ENCODE measurements at places on chromosomes 11 and 22.
A peak's percentile ranks its signal among the peaks of the same experiment; 100 is the strongest.

DNA sequence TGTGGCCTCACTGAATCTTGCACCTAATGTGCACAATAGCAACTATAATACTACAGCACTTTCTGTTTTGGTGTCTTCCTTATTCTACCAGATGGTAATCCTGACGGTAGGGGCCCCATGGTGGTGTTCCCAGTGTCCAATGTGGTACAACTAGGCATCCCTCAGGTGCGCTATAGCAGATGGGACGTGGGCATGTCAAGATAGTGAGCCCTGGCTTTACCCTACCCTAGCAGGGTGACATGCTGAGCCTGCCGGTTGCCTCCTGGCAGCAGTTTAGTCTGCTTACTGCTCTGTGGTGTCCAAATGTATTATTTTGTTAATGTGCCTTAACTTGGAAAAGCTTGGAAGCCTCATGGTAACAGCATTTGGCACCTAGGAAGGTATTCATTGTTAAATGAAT, 19.2 kb downstream of the ACO2 start:
- DNase-seq = no peak

GRCh38 chr11:61332797-61333549, at the start of the genes DDB1 and TKFC:
TSS of gene DDB1 (minus strand) at chr11:61333105. CDS start at chr11:61332968, 137 bp downstream.
TSS of gene TKFC (plus strand) at chr11:61333228. CDS start at chr11:61334729, 1,501 bp downstream.
- DNase-seq = peak; percentile 89

DNA sequence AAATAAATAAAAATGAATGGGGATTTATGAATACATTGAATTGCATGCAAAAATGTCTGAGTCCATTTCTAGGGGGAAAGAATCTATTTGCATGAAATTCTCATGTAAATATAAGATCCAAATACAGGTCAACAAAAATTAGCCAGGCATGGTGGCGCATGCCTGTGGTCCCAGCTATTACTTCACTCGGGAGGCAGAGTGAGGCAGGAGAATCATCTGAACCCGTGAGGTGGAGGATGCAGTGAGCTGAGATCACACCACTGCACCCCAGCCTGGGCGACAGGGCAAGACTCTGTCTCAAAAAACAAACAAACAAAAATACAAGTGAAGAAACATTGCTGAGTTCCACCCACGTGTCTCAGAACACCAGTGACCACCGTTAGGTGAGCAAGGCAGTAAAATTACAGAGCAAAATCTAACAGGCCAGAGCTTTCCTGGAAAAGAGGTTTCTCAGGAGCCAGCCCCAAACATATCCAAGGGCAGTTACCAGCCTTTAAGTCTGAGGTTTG, 17.3 kb downstream of the PACSIN2 start:
- peak; percentile 52 for DNase-seq

DNA sequence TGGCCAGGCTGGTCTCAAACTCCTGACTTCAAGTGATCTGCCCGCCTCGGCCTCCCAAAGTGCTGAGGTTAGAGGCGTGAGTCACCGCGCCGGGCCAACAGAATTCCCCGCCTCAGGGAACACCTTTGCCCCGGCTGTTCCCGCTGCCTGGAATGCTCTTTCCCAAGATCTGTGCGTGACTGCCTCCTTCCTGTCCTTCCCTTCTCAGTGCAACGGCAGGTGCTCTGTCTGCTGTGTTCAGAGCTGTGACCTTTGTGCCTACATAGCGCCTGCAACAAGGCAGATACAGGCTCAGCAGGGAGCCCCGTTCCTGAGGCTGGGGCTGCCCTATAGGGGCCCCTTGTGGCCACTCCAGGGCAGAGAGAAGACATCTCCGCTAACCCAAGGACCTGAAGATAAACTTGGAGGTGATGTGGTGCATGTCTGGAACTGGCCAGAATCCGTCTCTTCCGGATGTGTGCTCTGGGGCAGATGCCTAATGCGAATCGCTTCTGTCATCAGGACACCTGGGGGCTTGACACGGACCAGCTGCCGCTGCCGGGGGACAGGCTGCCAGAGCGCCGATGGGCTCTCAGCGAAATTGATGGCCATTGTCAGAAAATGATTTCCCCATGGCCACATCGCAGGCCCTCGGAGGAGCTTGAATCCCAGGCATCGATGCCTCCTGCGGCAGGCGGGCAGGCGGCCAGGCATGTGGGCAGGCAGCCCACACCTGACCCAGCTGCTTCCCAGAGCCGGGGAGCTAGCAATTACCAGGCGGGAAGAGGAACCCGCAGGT, 43.5 kb upstream of the TCF20 start:
- DNase-seq = peak; percentile 43
